ENCODE measurements at places on chromosomes 16 and 17. TPM values are rescaled to one million over a fixed set of nuclear protein-coding genes. Genes with fewer than 3 reads are reported as not detected.

MAPT gene
- 1.6 TPM for total RNA-seq

DOC2B gene
- total RNA-seq = 0.10 TPM

MAF gene
- total RNA-seq = 70.3 TPM

TEX19 gene
- not detected for total RNA-seq

PIK3R5 gene
- total RNA-seq = not detected

ZG16 gene
- not detected for total RNA-seq

UNC45B gene
- total RNA-seq = not detected

CCDC154 gene
- total RNA-seq = 1.0 TPM

- H3K4me1 ChIP-seq = no peaks in the 10 kb centered on the region
- no peak for DNase-seq
- H3K36me3 ChIP-seq = no peaks in the 10 kb centered on the region
- no peak overlapping the region for H3K4me3 ChIP-seq
- H3K27me3 ChIP-seq = peaks cover 10% of the 10 kb centered on the region
Observed at GRCh38 chr16:11208916-11209665, 46.9 kb downstream of the SOCS1 start.

DNA sequence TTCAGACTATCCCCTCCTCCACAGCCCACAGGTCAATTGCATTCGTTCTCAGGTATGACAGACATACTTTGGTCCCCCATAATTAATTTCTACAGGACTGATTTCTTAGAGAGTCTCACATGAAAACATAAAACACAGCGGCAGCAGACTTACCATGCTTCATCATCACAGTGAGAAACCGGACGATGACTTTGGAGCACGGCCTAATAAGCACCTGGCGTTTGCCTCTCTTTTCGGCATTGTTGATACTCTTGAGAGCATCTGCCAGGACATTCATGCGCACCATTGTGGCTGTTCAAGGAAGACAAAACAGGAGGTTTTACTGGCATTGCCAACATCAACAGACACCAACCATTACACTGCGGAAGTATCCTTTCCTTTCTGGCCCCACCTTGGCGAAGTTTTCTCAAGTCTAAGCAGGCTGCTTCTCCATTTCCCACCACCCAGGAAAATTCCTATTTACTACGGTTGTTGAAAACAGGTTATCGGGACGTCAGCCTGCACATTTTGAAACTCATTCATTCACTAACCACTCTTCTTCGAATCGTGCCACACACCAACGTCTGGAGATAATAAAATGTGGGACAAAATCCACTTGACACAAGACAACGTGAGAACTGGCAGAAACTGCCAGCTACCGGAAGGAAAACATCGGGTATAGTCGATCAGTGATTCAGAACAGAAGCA is 1.2 kb downstream of the RPS15A start:
- no peaks in the 10 kb centered on the region for H3K27me3 ChIP-seq
- H3K27ac ChIP-seq = peak overlapping the region; percentile 93
- H3K36me3 ChIP-seq = peaks cover 56% of the 10 kb centered on the region
- H3K4me3 ChIP-seq = peak overlapping the region; percentile 97
- no peak for DNase-seq

DNA sequence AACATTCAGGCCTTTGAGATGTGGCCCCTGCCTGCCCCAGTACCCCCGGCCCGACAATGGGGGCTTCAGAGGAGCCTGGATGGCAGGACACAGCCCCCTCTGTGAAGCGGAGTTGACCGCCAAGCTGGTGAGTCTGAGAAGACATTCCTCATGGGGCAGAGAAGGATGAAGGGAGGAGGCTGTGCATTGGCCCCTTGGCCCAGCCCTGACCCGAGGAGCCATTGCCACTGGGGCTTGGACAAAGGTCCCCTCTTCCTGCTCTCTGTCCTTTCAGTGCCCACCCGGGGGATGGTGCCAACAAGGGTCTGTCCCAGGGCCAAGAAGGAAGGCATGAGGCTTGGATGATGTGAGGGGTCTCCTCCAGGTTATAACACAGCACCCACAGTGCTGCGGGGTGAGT is 30.9 kb upstream of the PHB1 start:
- H3K27ac ChIP-seq = no peak overlapping the region
- peaks cover 12% of the 10 kb centered on the region for H3K4me1 ChIP-seq
- H3K36me3 ChIP-seq = no peaks in the 10 kb centered on the region
- no peak overlapping the region for H3K4me3 ChIP-seq
- no peak for DNase-seq

DNA sequence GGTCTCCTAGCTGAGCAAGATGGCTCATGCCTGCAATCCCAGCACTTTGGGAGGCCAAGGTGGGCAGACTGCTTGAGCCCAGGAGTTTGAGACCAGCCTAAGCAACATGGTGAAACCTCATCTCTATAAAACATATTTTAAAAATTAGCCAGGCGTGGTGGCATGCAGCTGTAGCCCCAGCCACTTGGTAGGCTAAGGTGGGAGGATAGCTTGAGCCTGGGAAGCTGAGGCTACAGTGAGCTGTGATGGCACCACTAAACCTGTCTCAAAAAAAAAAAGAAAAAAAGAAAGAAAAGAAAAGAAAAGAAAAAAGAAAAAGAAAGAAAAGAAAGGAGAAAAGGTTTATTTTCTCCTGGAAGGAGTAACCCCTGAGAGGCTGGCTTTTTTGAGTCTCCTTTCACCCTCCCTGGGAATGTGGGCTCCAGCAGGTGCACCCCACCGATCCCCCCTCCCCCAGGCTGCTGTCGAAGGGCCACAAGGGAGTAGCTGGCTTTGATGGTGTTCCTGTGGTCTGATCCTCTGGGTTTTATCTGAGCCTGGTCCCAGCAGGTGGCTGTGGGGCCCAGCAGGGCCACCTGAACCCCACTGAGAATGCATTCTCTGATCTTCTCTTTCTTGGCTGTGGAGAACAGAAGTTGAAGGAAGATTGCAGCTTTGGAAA is 29.9 kb upstream of the TNRC6C start:
- H3K27ac ChIP-seq = no peak overlapping the region
- H3K4me1 ChIP-seq = no peaks in the 10 kb centered on the region
- H3K4me3 ChIP-seq = no peak overlapping the region
- no peaks in the 10 kb centered on the region for H3K36me3 ChIP-seq

- H3K27me3 ChIP-seq = no peaks in the 10 kb centered on the region
- no peaks in the 10 kb centered on the region for H3K36me3 ChIP-seq
- no peak for DNase-seq
Observed at GRCh38 chr16:64398793-64399192, 723.1 kb downstream of the CDH11 start.

GRCh38 chr17:50492214-50492613 is 13.6 kb downstream of the RSAD1 start:
- no peak overlapping the region for H3K4me3 ChIP-seq
- H3K36me3 ChIP-seq = no peaks in the 10 kb centered on the region
- DNase-seq = no peak
- H3K4me1 ChIP-seq = peaks cover 2% of the 10 kb centered on the region
- H3K27ac ChIP-seq = no peak overlapping the region
- H3K27me3 ChIP-seq = no peaks in the 10 kb centered on the region

DNA sequence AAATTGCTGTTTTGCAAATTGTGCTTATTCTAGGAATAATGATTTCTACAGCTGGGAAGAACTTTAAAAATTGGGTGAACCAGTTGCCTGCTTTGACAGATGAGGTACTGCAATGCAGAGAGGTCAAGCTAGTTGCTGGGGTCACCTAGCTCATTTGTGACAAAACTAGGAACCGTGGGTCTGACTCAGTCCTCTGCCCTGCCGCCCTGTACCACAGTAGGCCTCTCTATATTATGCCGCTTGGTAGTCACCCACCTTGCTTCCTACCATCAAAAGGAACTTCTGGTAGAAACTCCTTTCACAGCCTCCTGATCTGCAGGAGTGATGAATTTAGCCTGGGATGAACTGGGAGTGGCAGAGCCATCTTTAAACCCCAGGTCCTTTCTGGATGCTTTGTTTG is 105.7 kb downstream of the PITPNC1 start:
- no peaks in the 10 kb centered on the region for H3K27me3 ChIP-seq
- H3K27ac ChIP-seq = peak overlapping the region; percentile 69
- H3K36me3 ChIP-seq = no peaks in the 10 kb centered on the region
- H3K4me3 ChIP-seq = no peak overlapping the region

DNA sequence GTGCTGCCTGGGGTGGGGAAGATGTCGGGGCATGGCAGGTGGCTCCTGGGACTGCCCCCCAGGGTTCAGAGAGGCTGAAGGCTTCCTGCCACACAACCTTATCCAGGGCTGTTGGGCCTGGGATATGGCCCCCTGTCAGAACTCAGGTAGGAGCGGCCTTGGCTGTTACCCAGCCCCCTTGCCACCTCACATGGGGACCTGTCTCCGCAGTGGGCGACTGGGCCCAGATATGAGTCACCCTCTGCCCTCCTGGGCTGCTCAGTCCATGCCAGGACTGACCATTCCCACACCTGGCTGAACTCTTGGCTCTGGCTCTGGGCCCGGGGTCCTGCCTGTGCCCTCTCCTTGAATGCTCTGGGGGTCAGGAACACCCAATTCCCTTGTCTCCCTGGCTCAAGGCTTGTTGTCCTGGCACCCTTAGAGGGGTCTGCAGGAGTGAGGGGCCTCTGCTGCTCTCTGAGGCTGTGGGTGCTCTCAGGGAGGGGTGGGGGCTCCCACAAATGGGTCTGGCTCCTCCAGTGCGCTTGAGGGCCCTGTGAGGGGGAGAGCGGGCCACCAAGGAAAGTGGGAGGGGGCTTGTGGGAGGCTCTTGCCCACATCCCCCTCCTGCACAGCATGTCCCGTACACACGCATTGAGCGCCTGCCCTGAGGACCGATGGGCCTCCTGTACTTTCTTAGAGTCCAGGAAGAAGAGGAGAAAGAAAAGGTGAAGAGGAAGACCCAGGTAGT is 36.0 kb downstream of the LGALS9 start:
- H3K4me3 ChIP-seq = no peak overlapping the region
- no peak for DNase-seq
- H3K27me3 ChIP-seq = peaks cover 3% of the 10 kb centered on the region
- H3K4me1 ChIP-seq = no peaks in the 10 kb centered on the region

GRCh38 chr16:70767377-70768202 is 33.4 kb downstream of the VAC14 start:
- no peak overlapping the region for H3K4me3 ChIP-seq
- peaks cover 33% of the 10 kb centered on the region for H3K4me1 ChIP-seq
- H3K27ac ChIP-seq = peak overlapping the region; percentile 90
- no peak for DNase-seq
- no peaks in the 10 kb centered on the region for H3K27me3 ChIP-seq

DNA sequence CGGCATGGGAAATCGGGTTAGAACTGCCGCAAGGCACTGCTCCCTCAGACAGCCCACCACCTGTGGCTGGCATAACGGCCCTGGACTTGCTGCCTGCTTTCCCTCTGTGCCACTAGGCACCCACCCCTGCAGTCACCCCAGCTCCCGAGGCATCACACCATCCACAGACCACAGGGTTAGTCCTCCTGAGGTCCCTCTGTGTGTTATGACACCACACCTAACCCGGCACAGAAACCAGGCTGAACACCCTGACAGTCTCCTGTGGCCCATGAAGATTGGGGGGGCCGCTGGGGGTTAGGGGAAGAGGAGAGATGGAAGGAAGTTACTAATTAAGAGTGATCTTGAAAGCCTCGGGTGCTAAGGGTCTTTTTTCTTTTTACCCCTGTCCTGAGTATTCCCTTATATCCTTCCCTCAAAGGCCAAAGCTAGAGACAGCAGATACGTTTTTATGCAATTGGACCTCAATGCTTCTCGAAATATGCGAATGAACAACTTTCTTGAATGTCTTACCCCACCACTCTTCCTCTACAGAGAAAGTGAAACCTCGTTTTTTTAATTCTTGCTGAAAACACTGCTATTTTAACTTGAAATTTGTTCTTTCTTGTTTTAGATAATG is 7.0 kb downstream of the CYTH1 start:
- peak overlapping the region; percentile 23 for H3K4me3 ChIP-seq
- H3K27ac ChIP-seq = peak overlapping the region; percentile 63
- no peaks in the 10 kb centered on the region for H3K27me3 ChIP-seq
- H3K36me3 ChIP-seq = peaks cover 4% of the 10 kb centered on the region
- no peak for DNase-seq
- peaks cover 44% of the 10 kb centered on the region for H3K4me1 ChIP-seq

- no peak for DNase-seq
- peaks cover 16% of the 10 kb centered on the region for H3K4me1 ChIP-seq
- H3K27ac ChIP-seq = peak overlapping the region; percentile 82
Observed at GRCh38 chr16:89216315-89217137, 977 bp upstream of the ZNF778 start.
